ENCODE measurements at places on chromosomes 7 and 10. TPM values are rescaled to one million over a fixed set of nuclear protein-coding genes. Genes with fewer than 3 reads are reported as not detected.

Gene AMPH
- not detected for total RNA-seq

Gene WASL
- total RNA-seq, result 8.5 TPM

Gene ZRANB1
- total RNA-seq, result 11.3 TPM

Gene LRRC4
- total RNA-seq, result not detected

Gene ZNF107
- total RNA-seq, result 18.4 TPM

Gene NYAP1
- total RNA-seq, result 0.20 TPM

Gene ACADSB
- total RNA-seq, result 19.4 TPM

Gene FKBP6
- not detected for total RNA-seq

Gene TBC1D12
- 0.17 TPM for total RNA-seq

Gene OR2A42
- not detected for total RNA-seq

Gene CCDC3
- total RNA-seq, result not detected

Gene CPA1
- total RNA-seq, result not detected

Gene TIMM23
- 42.3 TPM for total RNA-seq

Gene DNAH11
- 3.8 TPM for total RNA-seq

Gene CCDC172
- total RNA-seq, result not detected

Gene GAD2
- not detected for total RNA-seq

Gene ZNRF2
- 16.3 TPM for total RNA-seq

Gene KLLN
- total RNA-seq, result 0.70 TPM

Gene CREB3L2
- total RNA-seq, result 28.6 TPM

Gene PGAM2
- total RNA-seq, result 0.25 TPM

Gene C10orf71
- total RNA-seq, result not detected

Gene ZNF485
- 6.5 TPM for total RNA-seq

Gene SCD
- total RNA-seq, result 247 TPM

Gene FAM149B1
- 16.3 TPM for total RNA-seq

Gene CALCR
- not detected for total RNA-seq

Gene ACSM6
- not detected for total RNA-seq

Gene ADAMTS14
- total RNA-seq, result not detected

Gene GNGT1
- total RNA-seq, result not detected

Gene C10orf62
- not detected for total RNA-seq

Gene HOXA9
- not detected for total RNA-seq

Gene AQP1
- total RNA-seq, result 0.08 TPM

Gene CHST15
- total RNA-seq, result 0.18 TPM

Gene SFMBT2
- 32.1 TPM for total RNA-seq

Gene FAM25C
- not detected for total RNA-seq

Gene TET1
- total RNA-seq, result 2.9 TPM

Gene CYP3A5
- total RNA-seq, result not detected

Gene LRRN3
- 253 TPM for total RNA-seq

Gene ATG9B
- 15.7 TPM for total RNA-seq

Gene FGFR2
- total RNA-seq, result not detected

Gene WAPL
- 45.1 TPM for total RNA-seq

Gene PDK4
- not detected for total RNA-seq

Gene HOXA10
- total RNA-seq, result not detected

Gene WDFY4
- total RNA-seq, result 5.6 TPM

Gene NAMPT
- 58.7 TPM for total RNA-seq

Gene SPAM1
- total RNA-seq, result not detected

Gene TMEM178B
- total RNA-seq, result 1.2 TPM

Gene SYNPO2L
- total RNA-seq, result not detected

Gene PIP
- total RNA-seq, result not detected

Gene LFNG
- 99.9 TPM for total RNA-seq

Gene SEPHS1
- total RNA-seq, result 56.1 TPM

Gene SPDYE2B
- not detected for total RNA-seq
